8988T (cell line): ENCODE measurements at places on chromosomes 12 and 14.

- no peak for DNase-seq
Observed at GRCh38 chr12:45243963-45244362, 28.1 kb downstream of the ANO6 start.

DNA sequence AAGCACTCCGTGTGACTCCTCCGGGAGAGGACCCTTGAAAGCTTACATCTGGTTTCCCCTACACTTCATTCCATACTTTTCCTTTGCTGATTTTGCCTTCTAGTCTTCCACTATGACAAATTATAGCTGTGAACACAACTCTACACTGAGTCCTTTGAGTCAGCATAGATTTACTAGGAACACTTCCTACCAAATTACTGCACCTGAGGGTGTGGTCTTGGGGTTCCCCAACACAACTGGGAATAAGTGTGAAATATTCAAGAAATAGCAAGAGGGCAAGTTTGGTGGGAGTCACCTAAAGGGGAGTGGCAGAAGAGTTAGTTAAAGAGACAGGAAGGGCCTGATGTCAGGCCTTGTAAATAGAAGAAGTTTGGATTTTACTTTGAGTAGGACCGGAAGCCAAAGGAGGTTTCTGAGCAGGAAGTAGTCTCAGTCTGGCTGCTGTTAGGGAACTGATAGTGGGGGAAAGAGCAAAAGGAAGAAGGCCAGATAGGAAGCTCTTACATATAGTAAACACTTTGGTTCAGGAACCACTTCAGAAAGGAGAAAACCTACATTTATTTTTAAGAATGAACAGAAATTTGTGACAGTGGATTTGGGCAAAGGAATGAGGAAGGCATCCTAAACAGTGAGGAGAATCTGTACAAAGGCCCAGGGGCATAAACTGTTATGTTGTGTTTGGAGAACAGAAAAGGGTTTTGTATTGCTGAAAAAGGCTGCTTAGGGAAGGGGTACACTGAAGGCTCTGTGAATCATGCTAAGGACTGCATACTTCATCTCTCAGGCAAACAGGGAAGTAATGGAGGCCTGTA, 14.2 kb downstream of the SEL1L start:
- no peak for DNase-seq

- DNase-seq: no peak
Observed at GRCh38 chr12:118127867-118128266, 8.1 kb upstream of the PEBP1 start.

DNA sequence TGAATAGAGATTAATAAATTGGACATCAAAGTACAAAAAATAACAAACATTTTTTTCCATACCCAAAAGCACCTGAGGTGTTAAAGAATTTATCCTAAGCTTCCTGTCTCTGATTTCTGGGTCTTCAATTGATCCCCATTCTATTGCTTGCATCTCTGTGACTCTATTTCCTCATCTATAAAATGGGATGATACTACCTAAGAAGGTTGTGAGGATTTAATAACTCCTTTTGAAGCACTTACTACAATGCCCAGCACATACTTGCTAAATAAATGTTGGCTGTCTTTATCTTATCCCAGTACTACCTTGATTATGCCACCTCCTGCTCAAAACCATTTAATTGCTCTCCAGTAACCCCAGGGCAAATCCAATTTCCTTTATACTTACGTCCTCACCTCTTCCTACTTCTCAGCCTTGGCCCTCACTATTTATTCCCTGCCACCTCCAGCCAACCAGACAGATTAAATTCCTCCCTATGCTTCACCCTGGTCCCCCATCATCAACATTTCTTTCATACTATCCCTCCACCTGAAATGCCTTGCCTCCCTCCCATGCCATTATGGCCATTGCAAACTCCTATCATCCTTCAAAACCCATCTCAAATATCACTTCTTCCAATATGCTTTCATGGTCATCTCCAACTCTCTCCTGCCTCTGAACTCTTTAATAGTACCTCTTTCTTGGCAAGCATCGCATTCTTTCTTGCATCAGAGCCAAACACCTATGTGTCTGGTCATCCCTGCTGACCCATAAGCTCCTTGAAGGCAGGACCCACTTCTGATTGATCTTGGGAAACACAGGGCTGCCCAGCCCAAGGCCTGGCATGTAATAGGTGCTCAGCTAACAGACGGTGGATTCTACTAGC, 7.9 kb upstream of the ASIC1 start:
- DNase-seq: no peak

- DNase-seq: no peak
Observed at GRCh38 chr12:120703311-120703942, 6.8 kb upstream of the UNC119B start.

DNA sequence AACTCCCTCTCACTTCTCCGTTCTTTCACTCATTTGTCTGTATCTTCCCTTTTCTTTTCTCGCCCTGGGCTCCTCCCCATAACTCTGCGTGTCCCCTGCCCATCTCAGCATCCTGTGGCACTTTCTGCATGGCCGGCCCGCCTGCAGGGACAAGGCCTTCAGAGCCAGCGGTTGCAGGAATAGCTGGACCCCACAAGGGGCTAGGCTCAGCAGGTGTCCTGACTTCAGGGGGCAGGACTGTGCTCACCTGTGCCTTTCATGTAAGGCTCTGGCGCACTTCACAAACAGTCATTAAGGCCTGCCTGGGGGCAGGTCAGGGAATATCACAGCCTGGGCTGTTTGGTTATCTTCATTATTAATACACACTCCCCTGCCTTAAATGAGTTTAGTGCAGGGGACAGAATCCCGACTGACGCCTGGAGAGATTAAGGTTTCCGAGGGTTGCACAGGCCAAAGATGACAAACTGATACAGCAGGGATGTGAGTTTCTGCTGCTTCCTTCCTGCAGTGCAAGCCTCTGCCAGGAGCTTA, 768.8 kb upstream of the TBX3 start:
- DNase-seq: no peak

DNA sequence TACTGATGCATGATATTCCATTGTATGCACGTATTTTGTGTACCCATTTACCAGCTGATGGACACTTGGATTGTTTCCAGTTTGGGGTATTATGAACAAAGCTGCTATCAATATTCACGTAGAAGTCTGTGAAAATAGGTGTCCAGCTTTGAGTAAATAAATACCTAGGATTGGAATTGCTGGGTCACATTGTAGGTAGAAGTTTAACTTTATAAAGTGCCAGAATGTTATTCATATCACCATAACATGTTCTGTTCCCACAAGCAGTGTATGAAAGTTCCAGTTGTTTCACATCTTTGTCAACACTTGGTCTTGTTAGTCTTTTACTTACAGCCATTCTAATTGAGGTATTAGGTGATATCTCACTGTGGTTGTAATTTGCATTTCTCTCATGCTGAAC, 108.0 kb upstream of the METAP2 start:
- no peak for DNase-seq

GRCh38 chr12:130572553-130572952, 143.5 kb downstream of the RIMBP2 start:
- DNase-seq: no peak

DNA sequence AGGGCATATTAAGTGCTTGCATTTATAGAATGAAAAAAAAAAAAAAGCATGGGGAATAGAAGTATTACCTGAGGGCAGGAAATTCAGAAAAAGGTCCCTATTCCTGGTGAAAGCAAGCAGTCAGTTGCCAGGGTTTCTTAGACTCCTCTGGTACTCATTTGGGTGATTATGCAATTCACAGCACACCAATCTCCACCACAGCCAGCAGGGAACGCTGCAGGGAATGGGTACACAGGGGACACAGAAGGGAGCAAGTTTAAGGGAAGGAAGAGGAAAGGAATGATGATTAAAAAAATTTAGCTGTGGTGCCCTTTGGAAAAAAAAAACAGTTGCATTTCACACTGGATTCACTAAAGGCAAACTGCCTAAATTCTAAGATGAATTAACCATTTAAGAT, 14.2 kb downstream of the BLTP3B start:
- no peak for DNase-seq

DNA sequence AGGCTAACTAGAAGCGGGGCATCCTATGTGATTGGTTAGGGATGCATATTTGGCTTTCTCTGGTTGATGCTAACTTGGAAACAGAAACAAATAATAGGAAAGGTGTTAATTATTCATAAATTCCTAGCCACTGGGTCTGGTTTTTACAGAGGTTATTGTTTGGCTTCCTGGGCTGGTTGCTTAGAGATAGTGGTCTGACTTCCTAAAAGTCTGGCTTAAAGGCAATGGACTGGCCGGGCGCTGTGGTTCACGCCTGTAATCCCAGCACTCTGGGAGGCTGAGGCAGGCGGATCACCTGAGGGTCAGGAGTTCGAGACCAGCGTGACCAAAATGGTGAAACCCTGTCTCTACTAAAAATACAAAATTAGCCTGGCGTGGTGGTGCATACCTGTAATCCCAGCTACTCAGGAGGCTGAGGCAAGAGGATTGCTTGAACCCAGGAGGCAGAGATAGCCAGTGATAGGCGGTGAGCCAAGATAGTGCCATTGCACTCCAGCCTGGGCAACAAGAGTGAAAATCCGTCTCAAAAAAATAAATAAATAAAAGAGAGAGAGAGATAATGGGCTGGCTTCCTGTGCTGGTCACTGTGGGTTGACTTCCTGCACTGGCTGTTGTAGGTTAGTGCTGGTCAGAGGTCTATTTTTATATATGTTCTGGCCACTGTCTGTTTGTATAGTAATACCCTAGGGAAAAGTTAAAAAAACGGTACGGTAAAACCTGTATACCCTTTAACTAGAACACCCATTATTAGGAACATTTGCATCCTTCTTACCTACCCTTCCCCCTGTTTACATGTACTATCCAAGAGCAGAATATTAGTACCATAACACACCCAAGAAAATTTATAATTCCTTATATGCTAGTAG, 24.1 kb downstream of the OR6S1 start:
- no peak for DNase-seq

GRCh38 chr14:95370076-95370475, 50.4 kb upstream of the CLMN start:
- DNase-seq: no peak

DNA sequence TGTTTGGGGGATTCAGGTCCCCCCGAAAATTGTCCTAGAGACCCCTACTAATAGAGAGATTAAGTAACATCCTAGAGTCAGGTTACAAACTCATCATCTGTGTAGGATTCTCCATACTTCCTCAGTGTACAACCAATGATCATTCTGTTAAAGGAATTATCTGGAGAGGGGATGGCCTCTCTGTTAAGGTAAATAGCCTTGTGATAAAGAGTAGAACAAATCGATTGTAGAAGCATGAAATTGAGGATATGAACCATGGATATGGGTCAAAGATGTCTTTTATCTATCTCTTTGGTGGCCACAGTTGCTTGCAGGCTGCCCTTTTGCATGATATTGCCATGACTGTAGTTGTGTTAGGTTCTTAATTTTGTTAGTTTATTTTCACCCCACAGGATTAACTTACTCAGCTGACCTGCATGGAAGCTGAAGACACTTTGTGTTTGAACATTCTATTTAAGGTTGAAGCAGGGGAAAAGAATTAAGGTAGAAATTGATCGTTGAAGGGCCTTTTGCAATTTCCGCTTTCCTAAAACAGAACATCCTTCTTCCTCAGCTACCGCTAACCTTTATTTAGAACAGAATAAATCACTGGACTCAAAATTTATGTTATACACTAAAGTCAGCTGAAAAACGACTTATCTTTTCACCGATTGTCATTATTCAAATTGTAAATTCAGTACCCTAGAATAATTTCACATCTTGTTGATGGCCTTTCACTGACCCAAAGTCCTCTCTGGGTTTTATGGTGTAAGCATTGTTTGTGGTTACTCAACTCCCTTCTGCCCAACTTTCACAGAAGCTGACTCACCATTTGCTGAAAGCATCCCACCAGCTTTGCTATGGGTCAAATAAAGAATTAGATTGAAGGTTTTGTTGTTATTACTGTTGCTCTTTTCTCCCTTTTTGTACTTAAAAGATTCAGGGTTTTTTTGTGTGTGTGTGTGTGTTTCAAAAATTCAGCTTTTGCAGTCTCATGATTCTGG, 52.3 kb downstream of the IRAK3 start:
- no peak for DNase-seq

- no peak for DNase-seq
Observed at GRCh38 chr12:43113135-43113534, 438.9 kb downstream of the ADAMTS20 start.

- DNase-seq: no peak
Observed at GRCh38 chr12:110744151-110744571, 1.5 kb upstream of the PPP1CC start.

DNA sequence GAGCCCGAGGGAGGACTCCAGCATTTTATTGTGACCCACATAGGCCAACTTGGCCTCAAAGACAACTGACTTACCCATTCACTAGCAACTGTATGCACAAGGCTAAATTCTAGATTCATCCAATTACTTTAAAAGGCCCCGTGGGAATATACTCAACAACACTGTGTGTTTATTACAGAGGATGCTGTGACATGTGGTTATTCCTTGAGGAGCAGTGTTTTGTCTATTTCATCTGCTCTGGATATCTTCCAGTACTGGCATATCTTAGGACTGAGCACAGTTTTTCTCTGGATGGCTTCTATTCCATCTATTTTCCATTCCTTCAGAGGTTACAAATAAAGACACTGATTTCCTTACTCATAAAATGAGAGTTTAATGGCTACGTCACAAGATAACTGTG, 87.2 kb upstream of the KRAS start:
- DNase-seq: no peak

DNA sequence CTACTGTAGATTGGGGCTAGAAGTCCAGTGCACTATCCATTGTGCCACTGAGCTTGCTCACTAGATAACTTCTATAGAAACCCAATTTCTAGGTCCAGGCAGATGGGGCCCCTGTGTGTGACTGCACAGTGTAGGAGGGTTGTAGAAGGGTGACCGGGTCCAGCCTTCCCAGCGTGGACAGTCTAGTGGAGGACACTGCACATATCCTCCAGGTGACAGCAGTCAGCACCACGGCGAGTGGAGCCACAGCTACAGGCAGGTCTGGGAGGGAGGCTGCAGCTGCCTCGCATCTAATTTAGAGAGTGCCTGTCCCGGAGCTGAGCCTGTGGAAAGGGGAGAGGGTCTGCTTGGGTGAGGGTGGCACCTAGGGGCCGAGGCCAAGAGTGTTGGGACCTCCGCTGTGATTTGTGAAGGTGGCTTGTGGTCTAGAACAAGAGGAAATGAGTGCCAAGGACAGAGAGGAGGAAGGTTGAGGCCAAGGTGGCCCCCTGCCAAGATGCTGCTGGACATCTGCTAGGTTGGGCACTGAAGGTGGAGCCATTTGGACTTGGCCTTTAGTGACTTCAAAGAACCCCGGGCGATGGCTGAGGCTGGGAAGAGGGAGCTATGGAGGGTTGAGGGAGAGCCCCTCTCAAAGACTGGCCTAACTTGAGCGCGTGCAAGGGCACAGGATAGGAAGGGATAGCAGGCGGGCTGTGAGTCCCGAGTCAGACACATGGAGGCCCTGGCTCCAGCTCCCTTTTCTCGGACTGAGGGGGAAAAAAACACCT, 46.0 kb upstream of the TRAF3 start:
- no peak for DNase-seq

- no peak for DNase-seq
Observed at GRCh38 chr14:77046721-77047120, 18.2 kb upstream of the IRF2BPL start.

GRCh38 chr14:101123618-101124510, 220.3 kb upstream of the RTL1 start:
- DNase-seq: no peak

GRCh38 chr12:544941-545635, 85.3 kb downstream of the B4GALNT3 start:
- no peak for DNase-seq

GRCh38 chr12:32494656-32495055, 95.3 kb downstream of the FGD4 start:
- no peak for DNase-seq
